ENCODE measurements at places on chromosomes 1 and 21. TPM values are rescaled to one million over a fixed set of nuclear protein-coding genes. Genes with fewer than 3 reads are reported as not detected.

The AKR7A3 gene
- 0.65 TPM for total RNA-seq

The KCNE2 gene
- total RNA-seq = 0.37 TPM

The ELAPOR1 gene
- 1.2 TPM for total RNA-seq

The ATP6V1G3 gene
- total RNA-seq = not detected

The CACNA1S gene
- total RNA-seq = not detected

The ANKRD13C gene
- 20.9 TPM for total RNA-seq

The OR2T29 gene
- not detected for total RNA-seq

DNA sequence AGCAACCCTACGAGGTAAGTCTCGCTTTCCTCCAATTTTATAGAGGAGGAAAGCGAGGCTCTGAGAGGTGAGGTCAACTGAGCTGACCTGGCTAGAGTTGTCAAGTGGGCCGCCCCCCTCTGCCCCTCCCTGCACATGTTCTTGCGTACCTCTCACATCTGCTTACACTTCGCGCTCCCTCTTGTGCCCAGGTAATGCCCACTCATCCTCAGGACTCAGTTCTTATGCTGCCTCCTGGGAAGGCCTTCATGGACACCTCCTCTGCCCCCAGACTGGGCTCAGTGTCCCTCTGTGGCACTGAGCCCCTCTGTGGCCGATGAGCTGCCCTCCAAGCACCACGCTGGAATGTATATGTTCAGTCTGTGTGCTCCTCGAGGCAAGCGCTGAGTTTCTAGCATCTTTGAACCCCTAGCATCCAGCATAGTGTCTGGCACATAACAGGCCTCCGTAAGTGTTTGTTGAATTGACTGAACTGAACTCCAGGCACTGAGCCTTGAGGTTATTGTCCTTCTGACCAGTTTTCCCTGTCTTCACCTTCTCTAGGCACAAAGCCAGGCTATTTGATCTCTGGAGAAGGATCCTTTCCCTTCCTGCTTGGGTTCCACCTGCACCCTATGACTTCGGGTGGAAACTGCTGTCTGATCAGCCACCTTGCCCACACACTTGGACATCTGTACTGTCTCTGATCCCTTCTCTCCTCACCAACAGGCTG is 13.5 kb downstream of the MOV10 start:
- H3K36me3 ChIP-seq = peaks cover 17% of the 10 kb centered on the region
- H3K27me3 ChIP-seq = no peaks in the 10 kb centered on the region
- H3K4me1 ChIP-seq = no peaks in the 10 kb centered on the region
- no peak overlapping the region for H3K4me3 ChIP-seq
- H3K27ac ChIP-seq = no peak overlapping the region

GRCh38 chr1:217891966-217892365 is 260.8 kb downstream of the SPATA17 start:
- H3K4me1 ChIP-seq = no peaks in the 10 kb centered on the region
- no peak overlapping the region for H3K4me3 ChIP-seq
- H3K27ac ChIP-seq = no peak overlapping the region
- DNase-seq = no peak
- no peaks in the 10 kb centered on the region for H3K36me3 ChIP-seq
- no peaks in the 10 kb centered on the region for H3K27me3 ChIP-seq

DNA sequence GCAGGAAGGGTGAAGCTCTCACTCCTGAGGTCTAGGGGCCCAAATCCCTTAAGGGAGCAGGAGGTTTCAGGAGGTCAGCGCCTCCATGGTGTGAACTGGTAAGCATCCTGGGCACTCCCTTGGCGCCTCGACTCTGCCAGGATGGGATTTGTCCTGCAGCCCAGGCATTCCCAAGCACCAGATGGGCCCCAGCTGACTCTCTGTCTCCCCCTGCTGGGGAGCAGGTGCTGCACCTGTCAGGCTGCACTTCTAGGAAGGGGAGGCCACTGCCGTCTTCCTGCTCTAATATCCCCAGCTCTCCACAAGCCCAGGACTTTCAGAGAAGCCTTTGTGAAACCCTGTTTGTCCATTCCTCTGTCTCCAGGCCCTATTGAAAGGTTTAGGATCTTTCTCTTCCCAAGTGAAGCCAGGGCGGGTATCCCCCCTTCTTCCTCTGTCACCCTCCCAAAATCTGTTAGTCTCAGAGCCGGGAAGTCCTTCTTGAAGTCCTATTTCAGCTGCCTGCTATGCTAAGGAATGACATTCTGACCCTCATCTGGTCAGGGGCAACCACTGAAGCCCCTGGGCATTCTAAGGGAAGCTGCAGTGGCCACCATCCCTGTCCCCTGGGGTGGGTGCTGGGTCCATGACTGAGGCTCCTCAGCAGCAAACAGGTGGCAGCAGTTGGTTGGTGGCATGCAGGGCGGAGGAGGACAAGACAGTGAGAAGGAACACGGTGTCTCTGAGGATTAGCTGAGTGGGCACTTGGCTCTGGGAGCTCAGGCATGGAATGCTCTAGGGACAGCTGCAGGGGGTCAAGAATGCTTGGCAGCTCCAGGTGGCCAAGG is 3.2 kb downstream of the MYBPH start:
- peak; percentile 68 for DNase-seq
- H3K4me1 ChIP-seq = no peaks in the 10 kb centered on the region
- H3K36me3 ChIP-seq = no peaks in the 10 kb centered on the region
- H3K27me3 ChIP-seq = no peaks in the 10 kb centered on the region

- H3K4me3 ChIP-seq = no peak overlapping the region
- no peak for DNase-seq
- no peaks in the 10 kb centered on the region for H3K36me3 ChIP-seq
- H3K27ac ChIP-seq = no peak overlapping the region
Observed at GRCh38 chr21:44618504-44618903, 6.6 kb downstream of the KRTAP10-8 start.

DNA sequence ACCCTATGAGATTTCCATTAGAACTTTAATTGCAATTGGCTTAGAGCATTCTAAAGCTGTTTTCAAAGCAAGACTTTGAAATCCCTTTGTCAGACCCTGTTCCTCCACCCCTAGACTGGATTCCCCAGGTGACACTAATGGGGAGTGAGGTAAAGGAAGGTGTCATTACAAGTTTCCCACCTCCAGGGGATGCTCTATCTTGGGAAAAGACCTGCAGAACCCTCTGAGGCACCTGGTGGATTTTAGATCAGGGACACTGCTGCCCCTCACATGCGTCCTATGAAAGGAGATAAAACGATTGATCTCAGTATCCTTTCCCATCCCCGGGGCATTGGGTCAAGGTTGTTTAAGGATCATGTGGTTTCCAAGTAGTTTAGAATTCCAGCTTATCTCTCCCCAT is 80.3 kb upstream of the RGS4 start:
- no peak overlapping the region for H3K4me3 ChIP-seq
- 0 out of 2 replicates have a peak, but pooled peaks cover 2% of the 10 kb centered on the region for H3K4me1 ChIP-seq
- H3K27me3 ChIP-seq = no peaks in the 10 kb centered on the region
- H3K27ac ChIP-seq = no peak overlapping the region
- H3K36me3 ChIP-seq = no peaks in the 10 kb centered on the region
- DNase-seq = peak; percentile 45

DNA sequence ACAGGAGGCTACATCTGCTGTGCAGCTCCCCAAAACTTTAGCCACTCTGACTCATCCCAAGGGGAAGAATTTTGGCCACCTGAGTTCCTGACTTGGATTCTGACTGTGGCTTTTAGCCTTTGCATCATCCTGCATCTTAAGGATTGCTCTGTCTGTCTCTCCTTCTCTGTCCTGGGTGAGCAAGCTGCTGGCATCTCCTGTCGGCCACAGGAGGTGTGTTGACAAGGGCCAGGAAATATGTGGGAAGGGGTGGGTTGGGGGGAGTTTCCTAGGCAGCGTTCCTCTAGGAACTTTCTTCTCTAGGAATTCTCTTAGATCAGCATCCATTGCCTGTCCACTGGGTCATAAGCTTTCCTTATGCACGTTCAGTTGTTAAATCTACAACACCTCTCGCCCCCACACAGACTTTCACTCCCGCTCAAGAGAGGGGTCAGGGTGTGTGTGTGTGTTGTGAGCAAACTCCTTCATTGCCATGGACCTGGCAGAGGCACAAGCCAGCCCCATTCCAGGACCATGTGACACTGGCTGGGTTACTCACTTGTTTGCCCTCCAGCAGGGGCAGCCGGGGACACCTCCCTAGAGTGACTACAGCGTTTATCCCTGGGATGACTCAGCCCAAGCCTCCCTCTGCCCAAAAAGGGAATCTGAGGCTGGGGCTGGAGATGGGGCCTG is 145.0 kb upstream of the DUSP10 start:
- H3K27ac ChIP-seq = no peak overlapping the region
- H3K4me3 ChIP-seq = no peak overlapping the region
- DNase-seq = peak; percentile 17
- H3K27me3 ChIP-seq = no peaks in the 10 kb centered on the region
- H3K36me3 ChIP-seq = no peaks in the 10 kb centered on the region

GRCh38 chr1:66490816-66491215 is 43.1 kb upstream of the SGIP1 start:
- no peaks in the 10 kb centered on the region for H3K4me1 ChIP-seq
- no peak overlapping the region for H3K27ac ChIP-seq
- no peak for DNase-seq

- peak within 1 kb of the TSS; percentile 85 for H3K4me3 ChIP-seq
- H3K27ac ChIP-seq = peak within 1 kb of the TSS; percentile 49
- DNase-seq = peak; percentile 85
- peaks cover 29% of the 10 kb centered on the region for H3K4me1 ChIP-seq
- no peaks in the 10 kb centered on the region for H3K27me3 ChIP-seq
Observed at GRCh38 chr1:205504311-205505075, at the start of gene CDK18. Gene CDK18 (plus strand): TSS chr1:205504669. CDS start chr1:205523168, 18,499 bp downstream.

GRCh38 chr1:62084310-62084890 is 110.2 kb upstream of the L1TD1 start:
- no peaks in the 10 kb centered on the region for H3K4me1 ChIP-seq
- peaks cover 5% of the 10 kb centered on the region for H3K36me3 ChIP-seq
- no peaks in the 10 kb centered on the region for H3K27me3 ChIP-seq
- DNase-seq = no peak
